T-helper 2 cell treated with Interferon-gamma antibody and Interleukin-4, amounts not matched to agents 5 μg/mL and 100 μg/mL, for 36 hours (primary cell): ENCODE measurements at places on chromosomes 3 and 15.

DNA sequence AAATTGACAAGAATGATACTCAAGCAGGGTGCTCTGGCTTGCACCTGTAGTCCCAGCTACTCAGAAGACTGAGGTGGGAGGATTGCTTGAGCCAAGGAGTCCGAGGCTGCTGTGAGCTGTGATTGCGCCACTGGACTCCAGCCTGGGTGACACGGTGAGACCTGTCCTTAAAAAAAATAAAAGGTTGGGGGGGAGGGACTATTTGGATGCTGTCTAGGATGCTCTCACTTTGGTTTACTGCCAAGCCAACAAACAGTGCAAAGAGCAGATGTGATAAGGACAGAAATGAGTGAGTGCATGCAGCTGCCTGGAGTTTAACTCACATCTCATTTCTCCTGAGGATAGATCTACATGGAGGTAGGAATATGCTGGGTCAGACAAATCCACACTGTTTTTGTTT lies 130.0 kb downstream of the FRMD4B start:
- no peak for DNase-seq

- DNase-seq, result no peak
Measured at GRCh38 chr3:46957092-46957820, 19.3 kb downstream of the CCDC12 start.

DNA sequence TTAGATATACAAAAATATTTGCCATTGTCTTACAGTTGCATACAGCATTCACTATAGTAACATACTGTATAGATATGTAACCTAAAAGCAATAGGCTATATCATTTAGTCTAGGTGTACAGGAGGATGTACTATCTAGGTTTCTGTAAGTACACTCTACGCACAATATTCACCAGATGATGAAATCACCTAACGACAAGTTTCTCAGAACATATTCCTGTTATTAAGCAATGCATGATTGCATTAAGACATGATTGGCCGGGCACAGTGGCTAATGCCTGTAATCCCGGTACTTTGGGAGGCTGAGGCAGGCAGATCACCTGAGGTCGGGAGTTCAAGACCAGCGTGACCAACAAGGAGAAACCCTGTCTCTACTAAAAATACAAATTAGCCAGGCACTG lies 14.5 kb upstream of the PRKCI start:
- no peak for DNase-seq

DNA sequence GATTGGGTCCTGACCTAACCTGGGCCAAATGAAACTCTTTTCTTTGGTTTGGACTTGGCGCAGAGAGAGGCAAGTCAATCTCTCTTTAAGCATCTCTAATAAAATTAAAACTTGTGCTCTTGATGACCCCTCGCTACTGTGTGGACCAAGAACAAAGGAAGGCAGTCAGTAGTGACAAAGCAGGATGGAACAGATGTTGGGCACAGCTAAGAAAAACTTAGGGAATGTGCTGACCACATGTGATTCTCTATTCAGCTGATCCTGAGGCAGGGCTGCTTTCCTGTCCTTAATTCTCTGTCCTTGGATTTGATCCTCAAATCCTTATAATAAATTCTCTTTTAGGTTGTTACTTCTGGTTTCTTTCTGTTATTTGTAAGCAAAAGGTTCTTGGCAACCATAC lies 259.9 kb downstream of the ZIC1 start:
- no peak for DNase-seq
